ENCODE measurements at places on chromosomes 1 and 21. TPM values are rescaled to one million over a fixed set of nuclear protein-coding genes. Genes with fewer than 3 reads are reported as not detected.

DNA sequence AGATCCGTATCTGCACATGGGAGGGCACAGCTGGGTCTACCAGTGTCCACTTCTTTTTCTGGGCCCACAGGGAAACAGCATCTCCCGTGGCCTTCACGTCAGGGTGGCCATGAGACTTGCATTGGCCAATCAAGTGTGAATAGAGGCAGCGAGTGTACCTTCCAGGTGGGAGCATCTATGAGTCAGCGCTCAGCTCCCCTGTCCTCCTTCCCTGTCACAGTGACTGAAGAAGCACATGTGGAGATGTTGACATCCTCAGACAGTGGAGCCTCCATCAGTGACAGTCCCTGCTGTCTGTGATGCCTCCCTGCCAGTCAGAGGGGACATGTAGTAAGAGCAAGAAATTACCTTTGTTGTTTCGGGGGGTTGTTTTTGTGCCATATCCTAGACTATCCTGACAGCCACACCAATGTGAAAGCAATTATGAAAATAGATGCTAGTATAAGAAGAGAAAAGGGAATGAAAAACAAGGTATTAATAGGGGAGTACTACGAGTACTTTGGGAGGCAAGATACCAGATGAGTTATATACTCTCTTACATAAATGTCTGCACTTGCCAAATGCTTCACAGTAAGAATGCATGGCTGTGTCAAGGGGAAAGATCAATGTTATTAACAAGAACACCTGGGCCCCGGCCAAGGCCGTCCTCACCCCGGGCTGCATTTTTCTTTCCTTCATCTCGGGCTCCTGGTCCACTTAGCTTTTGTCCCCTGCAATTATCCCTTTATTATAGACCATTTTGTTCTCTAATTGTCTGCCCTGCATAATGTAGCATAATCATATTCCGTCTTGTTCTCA lies 86.0 kb downstream of the MATN1 start:
- no peak for DNase-seq

GRCh38 chr1:162873671-162874666 lies 13.0 kb upstream of the CCDC190 start:
- peak; percentile 94 for DNase-seq

- no peak for DNase-seq
Observed at GRCh38 chr21:39050841-39051587, 132.2 kb downstream of the PSMG1 start.

DNA sequence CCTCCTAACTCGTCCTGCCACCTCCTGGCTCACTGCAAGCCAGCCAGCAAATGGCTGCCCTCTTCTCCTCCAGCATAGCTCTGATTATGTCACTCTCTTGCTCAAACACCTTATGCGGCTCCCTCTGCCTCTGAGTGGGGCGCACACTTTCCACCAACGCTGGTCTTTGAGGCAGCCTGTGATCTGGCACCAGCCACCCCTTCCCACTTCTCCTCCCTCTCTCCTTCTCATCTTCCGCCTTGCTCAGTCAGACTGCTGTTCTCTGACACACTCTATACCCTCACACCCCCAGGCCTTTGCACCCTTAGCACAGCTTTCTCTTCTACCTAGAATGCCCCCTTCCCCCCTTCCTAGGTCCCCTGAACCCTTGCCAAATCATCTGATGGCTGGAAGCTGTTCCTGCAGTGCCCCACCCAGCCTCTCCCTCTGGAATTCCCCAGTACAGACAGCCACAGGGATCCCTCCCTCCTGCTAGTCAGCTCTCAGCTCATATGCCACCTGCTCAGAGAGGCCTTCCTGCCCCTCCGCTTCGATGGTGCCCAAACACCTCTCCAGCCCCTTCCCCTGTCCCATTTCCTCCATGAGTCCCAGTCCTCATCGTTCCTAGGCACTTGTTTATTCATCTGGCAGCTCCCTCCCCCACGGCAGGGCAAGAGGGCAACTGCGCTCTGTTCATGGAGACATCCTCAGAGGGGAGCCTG lies 21.7 kb upstream of the PEF1 start:
- peak; percentile 16 for DNase-seq

- DNase-seq, result no peak
Observed at GRCh38 chr1:235207209-235207565, 46.1 kb upstream of the RBM34 start.

Gene CXADR
- total RNA-seq, result 77.6 TPM

Gene RHCE
- total RNA-seq, result 1.3 TPM

Gene RNU1-4
- total RNA-seq, result under 0.01 TPM

DNA sequence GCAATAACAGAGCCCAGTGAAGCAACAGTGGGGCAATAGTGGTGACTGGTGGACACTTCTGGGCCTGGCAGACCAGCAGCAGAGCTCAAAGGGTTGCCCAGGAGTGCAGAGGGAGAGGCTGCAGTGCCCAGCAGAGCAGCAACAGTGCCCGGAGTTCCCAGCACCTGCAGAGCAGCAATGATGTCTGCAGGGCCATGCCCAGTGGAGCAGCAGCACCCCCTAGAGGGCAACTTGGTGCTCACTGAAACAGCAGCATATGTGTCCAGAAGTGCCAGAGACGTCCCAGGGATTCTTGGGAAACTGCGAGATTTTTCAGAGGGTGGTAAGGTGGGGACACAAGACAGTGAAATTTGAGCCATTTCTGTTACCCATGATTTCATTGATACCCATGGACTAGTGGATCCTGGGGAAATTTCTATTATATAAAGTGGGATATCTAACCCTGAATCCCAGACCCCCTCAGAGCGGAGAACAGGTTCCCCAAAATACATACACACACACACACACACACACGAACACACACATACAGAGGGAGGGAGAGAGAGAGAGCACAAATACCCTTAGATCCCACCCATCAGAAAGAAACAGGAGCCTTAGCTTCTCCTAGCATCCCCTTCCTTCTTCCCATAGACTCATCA lies 156.9 kb upstream of the GJB5 start:
- peak; percentile 48 for DNase-seq

- peak; percentile 93 for DNase-seq
Observed at GRCh38 chr1:32249831-32250525, 1.1 kb upstream of the LCK start.

Gene SPATA45
- total RNA-seq, result not detected

Gene HIPK1
- total RNA-seq, result 41.9 TPM

GRCh38 chr21:44298301-44298700 lies 1.6 kb upstream of the PFKL start:
- no peak for DNase-seq

Gene NHLH1
- not detected for total RNA-seq

GRCh38 chr1:64039390-64039926 lies 164.0 kb upstream of the UBE2U start:
- peak; percentile 95 for DNase-seq

Gene RNU1-1
- total RNA-seq, result under 0.01 TPM

DNA sequence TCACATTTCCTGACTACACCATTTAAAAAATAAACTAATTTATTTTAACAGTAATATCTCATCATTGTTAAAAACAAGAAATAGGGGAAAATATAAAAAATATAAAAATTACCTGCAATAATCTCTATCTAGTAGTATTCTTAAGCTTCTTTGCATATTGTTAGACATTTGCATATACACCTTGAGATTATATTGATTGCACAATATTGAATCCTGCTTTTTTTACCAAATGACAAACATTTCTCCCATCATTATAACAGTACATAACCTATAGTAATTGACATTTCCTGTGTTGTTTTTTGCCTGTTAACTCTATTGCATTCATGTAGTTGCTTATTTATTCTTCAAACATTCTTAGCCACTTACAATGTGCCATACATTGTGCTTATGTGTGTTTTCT lies 11.7 kb upstream of the CR1L start:
- no peak for DNase-seq

GRCh38 chr1:184226100-184226487 lies 160.7 kb upstream of the C1orf21 start:
- DNase-seq, result no peak

Gene CASQ1
- total RNA-seq, result not detected

- DNase-seq, result peak; percentile 8
Observed at GRCh38 chr1:223620297-223620897, 45.1 kb downstream of the CAPN8 start.

GRCh38 chr1:40385437-40386358 lies 12.2 kb downstream of the SMAP2 start:
- DNase-seq, result peak; percentile 42

GRCh38 chr21:29104239-29104708 lies 26.2 kb upstream of the MAP3K7CL start:
- DNase-seq, result no peak

GRCh38 chr1:89529196-89529595 lies 4.6 kb downstream of the LRRC8B start:
- no peak for DNase-seq

Gene S100A16
- total RNA-seq, result 442 TPM

- no peak for DNase-seq
Observed at GRCh38 chr1:92601044-92601443, 114.3 kb upstream of the GFI1 start.
